ENCODE measurements at places on chromosomes 4 and X. TPM values are rescaled to one million over a fixed set of nuclear protein-coding genes. Genes with fewer than 3 reads are reported as not detected.

DNA sequence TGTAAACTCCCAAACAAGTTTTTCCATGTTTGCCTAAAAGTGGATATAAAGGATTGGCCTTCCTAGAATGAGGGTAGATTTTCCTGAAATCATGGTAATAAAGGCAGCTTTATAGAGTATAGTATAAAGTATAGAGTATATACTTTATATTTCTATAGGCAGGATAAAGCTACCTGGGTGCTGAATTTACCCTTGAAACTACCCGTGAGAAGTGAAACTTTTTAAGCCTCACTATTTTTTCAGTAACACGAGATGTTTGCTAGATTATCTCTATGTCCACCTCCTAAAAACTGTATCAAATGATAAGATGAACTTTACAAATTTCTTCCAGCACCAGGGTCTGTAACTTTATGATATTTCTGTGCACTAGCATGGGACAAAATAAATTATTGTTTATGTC lies 340.0 kb upstream of the GALNTL6 start:
- no peak for DNase-seq
- peaks cover 4% of the 10 kb centered on the region for H3K4me1 ChIP-seq
- H3K27me3 ChIP-seq, result no peaks in the 10 kb centered on the region

- no peaks in the 10 kb centered on the region for H3K36me3 ChIP-seq
- H3K4me1 ChIP-seq, result no peaks in the 10 kb centered on the region
- no peak for DNase-seq
Observed at GRCh38 chr4:182245541-182246215, 2.5 kb downstream of the TENM3 start.

- peaks cover 9% of the 10 kb centered on the region for H3K36me3 ChIP-seq
- peaks cover 36% of the 10 kb centered on the region for H3K4me1 ChIP-seq
- H3K4me3 ChIP-seq, result peak overlapping the region; percentile 37
- no peak overlapping the region for H3K27ac ChIP-seq
- no peak for DNase-seq
Observed at GRCh38 chrX:10166731-10167151, 10.0 kb downstream of the CLCN4 start.

- no peaks in the 10 kb centered on the region for H3K27me3 ChIP-seq
- peak overlapping the region; percentile 33 for H3K27ac ChIP-seq
- H3K4me1 ChIP-seq, result no peaks in the 10 kb centered on the region
- H3K36me3 ChIP-seq, result peaks cover 9% of the 10 kb centered on the region
Observed at GRCh38 chr4:53161051-53161786, 204.6 kb downstream of the SCFD2 start.

GRCh38 chr4:45638641-45639040 lies 485.2 kb downstream of the GABRG1 start:
- no peaks in the 10 kb centered on the region for H3K36me3 ChIP-seq
- H3K4me1 ChIP-seq, result no peaks in the 10 kb centered on the region
- no peak overlapping the region for H3K27ac ChIP-seq
- no peaks in the 10 kb centered on the region for H3K27me3 ChIP-seq
- no peak overlapping the region for H3K4me3 ChIP-seq

DNA sequence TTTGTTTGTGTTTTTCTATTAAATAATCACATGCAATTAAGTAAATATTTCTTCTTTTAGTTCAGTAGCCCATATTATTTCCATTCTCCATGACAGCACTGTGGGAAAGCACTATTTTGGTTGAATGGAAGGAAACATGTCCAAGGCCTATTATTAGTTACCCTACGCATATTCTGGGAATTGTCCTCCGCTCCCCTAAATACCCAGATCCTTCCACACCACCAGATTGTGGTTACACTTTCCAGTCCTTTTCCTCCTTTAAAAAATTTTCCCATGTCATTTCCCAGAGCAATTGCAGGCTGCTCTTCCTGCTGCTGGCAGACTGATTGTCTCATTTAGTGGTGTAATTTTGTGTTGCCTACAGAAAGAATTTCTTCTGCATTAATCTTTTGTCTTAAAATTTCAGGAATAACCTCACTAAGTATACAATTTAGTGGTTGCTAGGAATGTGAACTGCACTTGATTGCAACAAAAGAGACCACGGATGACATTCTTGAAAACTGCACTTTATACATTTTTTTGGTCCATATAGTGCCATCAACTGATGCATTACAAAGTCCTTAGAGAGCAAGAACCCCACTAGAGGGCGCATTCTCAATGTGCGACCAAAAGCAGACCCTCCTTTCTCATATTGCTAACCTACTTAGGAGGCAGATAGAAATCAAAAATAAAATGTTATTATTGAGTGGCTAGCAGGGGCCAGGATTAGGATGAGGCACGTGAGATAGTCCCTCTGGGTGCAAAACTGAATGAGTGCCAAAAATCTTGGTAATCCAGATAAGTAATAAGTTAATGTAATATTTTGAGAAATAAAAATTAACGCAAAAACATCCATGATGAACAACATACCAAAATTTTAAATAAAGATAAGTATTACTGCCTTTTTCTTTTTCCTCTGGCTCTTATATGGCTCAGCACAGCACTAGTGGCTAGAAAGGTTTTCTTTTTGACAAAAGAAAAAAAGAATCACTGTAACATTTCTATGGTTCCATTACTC lies 98.8 kb upstream of the IQCM start:
- H3K4me3 ChIP-seq, result no peak overlapping the region
- H3K4me1 ChIP-seq, result no peaks in the 10 kb centered on the region
- H3K27ac ChIP-seq, result peak overlapping the region; percentile 28
- DNase-seq, result no peak
- no peaks in the 10 kb centered on the region for H3K36me3 ChIP-seq

DNA sequence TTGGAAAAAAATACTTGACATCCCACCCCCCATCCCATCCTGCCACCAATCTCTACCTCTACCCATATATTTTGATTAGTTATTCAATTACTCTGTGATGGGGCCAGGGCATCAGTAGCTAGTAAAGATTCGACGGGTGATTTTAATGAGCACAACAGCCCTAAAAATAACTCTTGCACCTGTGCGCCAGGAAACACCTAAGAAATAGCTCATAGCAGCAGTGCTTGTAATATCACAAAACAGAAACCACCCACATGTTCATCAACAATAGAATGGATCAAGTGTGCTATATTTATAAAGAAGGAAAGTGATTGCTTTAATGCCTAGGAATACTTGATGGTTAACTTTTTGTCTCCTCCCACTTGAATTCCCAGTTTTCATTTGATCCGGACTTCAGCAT lies 225.6 kb upstream of the LCORL start:
- no peak overlapping the region for H3K27ac ChIP-seq
- no peaks in the 10 kb centered on the region for H3K36me3 ChIP-seq
- H3K27me3 ChIP-seq, result no peaks in the 10 kb centered on the region
- H3K4me1 ChIP-seq, result no peaks in the 10 kb centered on the region

DNA sequence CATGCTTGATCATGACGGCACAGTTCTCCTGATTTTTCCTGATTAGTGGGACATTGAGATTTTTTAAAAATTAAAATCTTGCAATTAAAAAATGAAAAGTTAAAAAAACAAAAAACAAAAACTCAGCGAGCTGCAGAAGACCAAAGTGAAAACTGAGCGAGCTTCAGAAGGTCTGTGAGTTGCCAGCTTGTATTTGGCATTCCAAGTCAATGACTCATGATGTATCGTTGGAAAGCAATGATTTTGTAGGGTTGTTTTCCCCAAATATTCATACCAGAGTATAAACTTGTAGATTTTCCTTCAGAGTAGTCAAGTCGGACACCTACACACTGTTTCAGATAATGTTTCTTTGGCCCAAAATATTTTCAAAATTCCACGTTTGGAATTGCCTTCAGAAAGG lies 76.9 kb downstream of the LRRC66 start:
- H3K4me1 ChIP-seq, result no peaks in the 10 kb centered on the region
- H3K36me3 ChIP-seq, result no peaks in the 10 kb centered on the region
- H3K27ac ChIP-seq, result no peak overlapping the region
- H3K4me3 ChIP-seq, result no peak overlapping the region
- DNase-seq, result no peak
- peaks cover 4% of the 10 kb centered on the region for H3K27me3 ChIP-seq

DNA sequence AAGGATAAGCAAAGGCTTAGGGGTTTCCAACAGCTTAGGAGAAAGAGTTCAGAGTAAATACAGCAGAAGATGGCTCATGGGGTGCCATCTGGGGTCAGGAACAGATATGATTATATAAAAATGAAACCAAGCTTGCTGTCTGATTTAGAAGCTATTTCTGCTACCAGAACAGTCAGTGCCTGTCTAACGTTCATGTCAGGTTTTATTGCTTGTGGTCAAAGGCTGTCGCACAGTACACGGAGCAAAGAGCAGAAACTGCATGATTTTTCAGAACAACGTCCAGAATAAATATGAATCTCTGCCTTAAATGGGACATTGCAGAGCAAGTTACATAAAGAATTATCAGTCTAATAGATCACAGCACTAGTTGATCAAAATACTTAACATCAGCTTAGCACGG lies 17.4 kb downstream of the CETN2 start:
- DNase-seq, result no peak
- H3K4me3 ChIP-seq, result no peak overlapping the region
- no peaks in the 10 kb centered on the region for H3K36me3 ChIP-seq

- no peak overlapping the region for H3K27ac ChIP-seq
- peaks cover 11% of the 10 kb centered on the region for H3K27me3 ChIP-seq
- H3K4me3 ChIP-seq, result no peak overlapping the region
Observed at GRCh38 chr4:168739886-168740285, 243.0 kb downstream of the PALLD start.

- H3K4me1 ChIP-seq, result no peaks in the 10 kb centered on the region
- H3K27me3 ChIP-seq, result peaks cover 60% of the 10 kb centered on the region
- no peaks in the 10 kb centered on the region for H3K36me3 ChIP-seq
- H3K4me3 ChIP-seq, result no peak overlapping the region
Observed at GRCh38 chr4:24664956-24665355, 80.6 kb upstream of the DHX15 start.

DNA sequence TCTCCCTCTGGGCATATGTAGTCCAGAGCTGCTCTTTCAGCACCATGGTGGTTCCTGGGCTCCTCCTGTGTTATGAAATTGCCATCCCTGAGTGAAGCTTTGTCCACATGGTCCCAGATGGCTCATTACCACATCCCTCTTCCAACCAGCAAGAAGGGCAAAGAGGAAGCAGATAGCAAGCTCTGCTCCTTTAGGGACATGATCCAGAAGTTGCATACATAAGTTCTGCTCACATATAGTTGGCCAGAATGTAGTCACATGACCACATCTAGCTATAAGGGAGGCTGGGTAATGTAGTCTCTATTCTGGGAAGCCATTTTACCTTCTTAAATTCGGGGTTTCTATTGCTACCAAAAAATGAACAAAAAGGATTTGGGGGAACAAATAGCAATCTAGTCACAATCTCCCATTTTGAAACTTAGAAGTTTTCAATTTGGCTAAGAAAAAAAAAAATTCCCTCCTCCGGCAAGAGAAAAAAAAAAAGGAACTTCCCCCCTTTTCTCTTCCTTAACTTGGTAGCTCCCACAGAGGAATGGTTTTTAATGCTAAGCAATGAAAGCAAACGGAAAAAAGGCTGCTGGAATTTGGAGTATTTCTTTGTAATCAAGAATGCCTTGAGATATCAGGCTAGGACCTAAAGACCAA lies 88.2 kb upstream of the USP9X start:
- H3K4me3 ChIP-seq, result peak overlapping the region; percentile 76
- H3K4me1 ChIP-seq, result peaks cover 4% of the 10 kb centered on the region
- H3K27ac ChIP-seq, result no peak overlapping the region
- no peak for DNase-seq
- H3K36me3 ChIP-seq, result no peaks in the 10 kb centered on the region

- H3K36me3 ChIP-seq, result peaks cover 16% of the 10 kb centered on the region
- DNase-seq, result no peak
- H3K27me3 ChIP-seq, result peaks cover 49% of the 10 kb centered on the region
- H3K27ac ChIP-seq, result no peak overlapping the region
- H3K4me3 ChIP-seq, result no peak overlapping the region
Observed at GRCh38 chrX:2559124-2559523, 58.3 kb upstream of the DHRSX start.

GRCh38 chr4:31343061-31343460 lies 622.9 kb downstream of the PCDH7 start:
- H3K4me3 ChIP-seq, result no peak overlapping the region
- no peaks in the 10 kb centered on the region for H3K27me3 ChIP-seq
- no peak for DNase-seq
- H3K4me1 ChIP-seq, result no peaks in the 10 kb centered on the region

- H3K36me3 ChIP-seq, result no peaks in the 10 kb centered on the region
- DNase-seq, result no peak
- peak overlapping the region; percentile 85 for H3K27ac ChIP-seq
- no peaks in the 10 kb centered on the region for H3K27me3 ChIP-seq
Observed at GRCh38 chr4:2263926-2264321, 2.0 kb upstream of the MXD4 start.

DNA sequence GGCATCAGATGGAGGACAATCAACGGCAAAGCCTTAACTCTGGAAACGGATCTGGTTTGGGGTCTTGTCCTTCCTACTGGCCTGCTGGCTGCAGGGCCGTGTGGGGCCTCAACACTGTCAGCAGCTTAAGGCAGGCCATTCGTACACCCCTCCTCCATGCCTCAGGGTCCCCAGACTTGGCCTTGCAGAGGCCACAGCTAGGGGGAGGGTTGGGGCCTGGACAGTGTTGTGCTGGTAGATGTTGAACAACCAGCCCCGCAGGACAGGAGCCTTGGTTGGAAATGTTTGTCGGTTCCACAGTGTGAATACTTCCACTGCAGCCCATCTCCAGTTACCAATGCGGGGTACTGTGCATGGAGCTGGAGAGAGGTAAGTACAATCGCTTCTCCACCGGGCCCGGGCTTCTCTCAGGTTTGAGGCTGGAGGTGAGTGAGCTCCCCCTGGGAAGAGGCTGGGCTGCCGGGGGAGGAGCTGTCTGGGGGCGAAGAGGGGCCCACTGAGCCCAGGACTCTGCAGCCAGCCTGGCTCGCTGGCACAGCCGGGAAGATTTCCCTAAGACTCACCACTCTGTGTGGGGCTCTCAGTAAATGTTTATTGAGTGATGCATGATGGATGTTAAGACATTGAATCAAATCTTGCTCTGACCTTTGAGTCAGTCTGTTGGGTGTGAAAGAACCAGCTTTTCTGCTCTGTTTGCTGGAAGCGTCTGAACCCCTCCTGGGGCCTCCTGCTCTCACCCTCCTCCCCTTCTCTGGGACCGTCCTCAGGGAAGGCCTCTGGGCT lies 19.7 kb upstream of the GPR78 start:
- H3K4me1 ChIP-seq, result no peaks in the 10 kb centered on the region
- DNase-seq, result no peak
- H3K27ac ChIP-seq, result no peak overlapping the region
- no peak overlapping the region for H3K4me3 ChIP-seq

STARD8 gene
- not detected for polyA plus RNA-seq

RS1 gene
- not detected for polyA plus RNA-seq

FAM241A gene
- 1.7 TPM for polyA plus RNA-seq

ENAM gene
- polyA plus RNA-seq, result not detected

DDX60 gene
- polyA plus RNA-seq, result 20.2 TPM

All from naive B cell (primary cell).